ENCODE measurements at places on chromosomes 1 and 21. TPM values are rescaled to one million over a fixed set of nuclear protein-coding genes. Genes with fewer than 3 reads are reported as not detected.
A peak's percentile ranks its signal among the peaks of the same experiment; 100 is the strongest.

DNA sequence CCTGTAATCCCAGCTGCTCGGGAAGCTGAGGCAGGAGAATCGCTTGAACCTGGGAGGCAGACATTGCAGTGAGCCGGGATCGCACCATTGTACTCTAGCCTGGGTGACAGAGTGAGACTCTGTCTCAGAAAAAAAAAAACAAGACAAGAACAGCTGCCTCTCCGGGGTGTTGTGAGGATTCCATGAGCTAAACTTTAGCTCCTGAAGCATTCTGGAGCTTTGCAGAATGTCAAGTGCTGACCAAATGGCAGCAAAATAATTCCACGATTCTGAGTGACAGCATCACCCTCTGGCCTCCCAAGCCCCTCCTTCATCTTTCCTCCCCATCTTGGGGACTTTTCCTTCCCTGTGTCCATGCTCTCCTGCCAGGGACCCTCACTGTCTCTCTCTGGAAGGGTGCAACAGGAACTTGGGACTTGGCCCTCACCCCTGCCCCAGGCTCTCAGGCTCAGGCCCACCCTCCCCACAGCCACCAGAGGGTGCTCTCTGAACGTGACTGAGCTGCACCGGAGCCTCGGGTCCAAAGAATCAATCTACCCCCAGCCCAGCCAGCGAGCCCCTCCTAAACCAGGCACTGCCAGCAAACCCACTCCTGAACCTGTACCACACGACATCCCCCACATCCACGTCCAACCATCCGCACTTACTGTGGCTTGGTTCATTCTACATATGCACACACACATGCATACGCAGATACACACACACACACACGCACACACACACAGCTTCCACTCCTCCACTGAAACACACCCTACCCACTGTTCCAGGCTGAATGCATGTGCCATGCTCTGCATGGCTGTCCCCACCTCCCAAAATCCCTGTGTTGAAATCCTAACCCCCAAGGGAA lies 45.7 kb downstream of the ACOT7 start:
- DNase-seq: peak; percentile 50

DNA sequence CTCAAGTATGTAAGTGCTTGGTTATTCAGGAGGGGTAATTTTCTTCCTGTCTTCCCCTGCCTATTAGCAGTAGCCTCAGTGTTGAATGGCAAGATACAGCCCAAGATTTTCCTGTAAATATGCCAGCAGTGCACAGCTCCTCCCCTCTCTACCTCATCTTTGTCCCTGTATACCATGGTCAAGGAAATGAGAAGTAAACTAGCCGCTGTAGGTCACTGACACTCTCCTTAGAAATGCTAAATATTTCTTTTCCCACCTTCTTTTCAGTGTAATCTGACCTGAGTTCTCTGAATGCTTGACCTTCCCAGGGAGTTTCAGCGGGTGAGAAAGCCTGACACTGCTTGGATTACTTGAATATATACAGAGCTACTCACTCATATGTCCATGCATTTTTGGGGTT lies 84.1 kb upstream of the ZNF326 start:
- peak; percentile 11 for DNase-seq

GRCh38 chr21:41112740-41113692 lies 54.9 kb upstream of the BACE2 start:
- peak; percentile 73 for DNase-seq

GRCh38 chr1:46815133-46815532 lies 16.3 kb downstream of the CYP4B1 start:
- DNase-seq: no peak

FCRL2 gene
- 0.10 TPM for total RNA-seq

DNA sequence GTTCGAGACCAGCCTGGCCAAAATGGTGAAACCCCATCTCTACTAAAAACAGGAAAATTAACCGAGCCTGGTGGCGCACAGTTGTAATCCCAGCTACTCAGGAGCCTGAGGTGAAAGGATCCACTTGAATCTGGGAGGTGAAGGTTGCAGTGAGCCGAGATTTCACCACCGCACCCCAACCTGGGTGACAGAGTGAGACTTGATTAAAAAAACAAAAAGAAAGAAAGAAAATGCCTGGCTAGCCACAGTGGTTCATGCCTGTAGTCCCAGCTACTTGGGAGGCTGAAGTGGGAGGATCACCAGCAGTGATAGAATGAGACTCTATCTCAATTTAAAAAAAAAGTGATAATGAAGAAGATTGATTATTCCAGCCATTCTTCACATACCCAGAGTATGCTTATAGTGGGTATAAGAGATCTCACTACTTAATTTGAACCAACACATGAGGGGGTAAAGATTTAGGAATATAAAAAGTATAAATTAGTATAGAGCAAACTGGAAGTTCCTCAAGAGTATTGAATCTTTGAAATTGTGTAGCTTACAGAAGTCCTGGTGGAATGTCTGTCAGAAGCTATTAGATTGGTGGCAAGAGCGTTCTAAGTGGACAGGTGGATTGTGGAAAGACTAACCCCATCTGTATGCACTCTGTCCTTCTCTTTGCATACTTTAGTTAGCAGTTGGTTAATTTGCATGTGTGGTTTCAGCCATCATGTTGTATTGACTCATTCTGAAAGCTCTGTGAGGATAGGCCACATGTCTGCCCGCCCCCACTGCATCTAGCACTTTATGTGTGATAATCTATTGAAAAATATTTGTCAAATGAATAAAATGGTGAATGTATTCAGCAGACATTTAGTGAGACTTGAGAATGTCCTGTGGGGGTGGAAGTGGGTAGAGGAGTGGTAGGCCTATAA lies 25.0 kb downstream of the RLF start:
- no peak for DNase-seq

- DNase-seq: no peak
Measured at GRCh38 chr1:224804220-224804619, 125.3 kb upstream of the DNAH14 start.

DNA sequence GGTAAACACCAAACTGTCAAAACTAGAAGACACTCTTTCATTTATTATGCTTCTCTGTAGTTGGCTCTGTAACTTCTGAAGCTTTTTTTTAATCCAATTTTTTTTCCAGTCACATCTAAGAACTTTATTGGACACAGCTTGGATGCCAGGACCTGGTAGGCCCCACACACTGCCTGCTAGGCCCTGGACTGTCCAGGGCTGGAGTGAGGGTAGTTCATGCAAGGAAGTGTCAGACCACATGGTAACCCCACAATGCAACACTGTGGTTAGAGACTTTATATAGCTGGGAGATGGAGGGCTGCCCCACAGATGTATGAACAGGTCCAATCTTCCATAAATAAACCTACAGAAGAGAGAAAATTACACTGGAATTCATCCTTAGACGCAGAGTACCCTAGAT lies 7.1 kb downstream of the SLC2A1 start:
- DNase-seq: no peak

GRCh38 chr1:23368562-23369334 lies 888 bp downstream of the ZNF436 start:
- DNase-seq: peak; percentile 97

- DNase-seq: no peak
Measured at GRCh38 chr1:207871117-207871649, 39.7 kb downstream of the CD34 start.

ARHGEF19 gene
- total RNA-seq: 27.6 TPM

DNA sequence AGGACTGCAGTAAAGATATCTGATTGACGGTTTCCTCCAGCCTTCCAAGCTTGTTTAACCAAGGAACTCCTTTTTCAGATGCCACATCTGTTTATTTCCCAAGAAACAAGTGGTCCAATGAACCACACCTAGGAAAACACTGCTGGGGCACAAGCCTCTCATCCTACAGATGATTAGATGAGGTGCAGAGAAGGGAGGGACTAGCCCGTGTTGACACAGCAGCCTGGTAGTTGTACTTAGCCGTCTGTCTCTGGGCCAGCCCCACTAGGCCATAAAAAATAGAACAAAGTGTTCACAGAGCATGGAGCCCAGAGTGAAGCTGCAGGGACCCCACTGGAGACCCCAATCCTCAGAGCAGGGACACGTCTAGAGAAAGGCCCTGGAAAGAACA lies 32.1 kb downstream of the LRP8 start:
- no peak for DNase-seq

GRCh38 chr1:27148591-27148990 lies 6.3 kb downstream of the SLC9A1 start:
- no peak for DNase-seq

CCDC30 gene
- 5.1 TPM for total RNA-seq

- no peak for DNase-seq
Measured at GRCh38 chr21:35259457-35259856, 210.4 kb upstream of the RUNX1 start.

GRCh38 chr21:40668555-40669275 lies 178.2 kb downstream of the DSCAM start:
- DNase-seq: no peak

HSD11B1 gene
- total RNA-seq: 1.1 TPM

SLC1A7 gene
- not detected for total RNA-seq

TSTD1 gene
- total RNA-seq: 53.9 TPM

GRCh38 chr1:172719694-172720138 lies 60.8 kb downstream of the FASLG start:
- peak; percentile 43 for DNase-seq

SLC30A10 gene
- total RNA-seq: 2.2 TPM

DNA sequence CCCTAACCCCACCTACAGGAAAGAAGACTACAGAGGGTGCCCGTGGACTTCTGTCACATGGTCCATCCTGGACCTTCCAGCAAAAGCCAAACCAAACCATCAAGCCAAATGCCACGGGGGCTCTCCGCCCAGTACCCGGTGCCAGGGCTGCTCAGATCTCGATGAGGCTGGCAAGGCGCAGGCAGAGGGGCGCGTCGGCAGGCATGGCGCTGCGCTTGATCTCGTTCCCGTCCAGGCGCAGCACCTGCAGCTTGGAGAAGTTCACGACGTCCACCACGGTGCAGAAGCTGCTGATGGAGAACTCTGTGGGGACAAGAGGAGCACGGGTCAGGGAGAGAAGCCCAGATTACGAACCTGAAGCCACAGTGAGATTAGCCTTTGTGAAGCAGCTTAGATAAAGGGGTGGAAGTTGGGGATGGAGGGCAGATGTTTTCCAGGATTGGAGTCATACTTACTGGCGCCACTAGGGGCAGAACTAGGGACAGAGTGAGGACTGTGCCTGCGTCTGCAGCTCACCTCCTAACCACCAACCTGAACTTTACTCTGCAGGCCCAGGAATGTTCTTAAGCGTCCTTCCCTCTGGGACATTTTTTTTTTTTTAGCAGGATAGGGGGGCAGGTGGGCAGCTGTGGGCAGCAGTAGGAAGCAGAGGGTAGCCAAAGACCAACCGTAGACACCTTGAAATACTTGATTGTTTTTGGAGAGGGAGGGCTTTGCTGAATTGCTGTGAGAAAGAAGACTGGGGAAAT lies 8.6 kb downstream of the FMOD start:
- DNase-seq: peak; percentile 69

- peak; percentile 94 for DNase-seq
Measured at GRCh38 chr1:8373581-8374241, 55.8 kb downstream of the SLC45A1 start.

CFHR5 gene
- total RNA-seq: not detected

DNA sequence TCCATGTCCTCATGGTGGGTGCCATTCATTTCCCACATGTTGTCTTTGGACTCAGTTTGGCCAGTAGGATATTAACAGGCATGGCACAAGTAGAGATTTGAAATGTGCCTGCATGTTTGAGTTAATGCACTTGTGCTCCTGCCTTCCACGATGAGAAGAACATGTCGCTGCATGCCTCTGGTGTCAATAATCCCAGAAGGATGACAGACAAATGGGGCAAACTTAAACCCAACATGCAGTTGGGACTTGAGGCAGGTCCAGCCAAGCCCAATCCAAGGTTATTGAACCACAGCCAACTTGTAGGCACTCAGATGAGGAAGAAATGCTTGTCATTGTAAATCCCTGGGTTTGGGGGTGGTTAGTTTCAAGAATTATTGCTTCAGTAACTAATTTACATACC lies 174.6 kb downstream of the TRIM33 start:
- DNase-seq: no peak

DNA sequence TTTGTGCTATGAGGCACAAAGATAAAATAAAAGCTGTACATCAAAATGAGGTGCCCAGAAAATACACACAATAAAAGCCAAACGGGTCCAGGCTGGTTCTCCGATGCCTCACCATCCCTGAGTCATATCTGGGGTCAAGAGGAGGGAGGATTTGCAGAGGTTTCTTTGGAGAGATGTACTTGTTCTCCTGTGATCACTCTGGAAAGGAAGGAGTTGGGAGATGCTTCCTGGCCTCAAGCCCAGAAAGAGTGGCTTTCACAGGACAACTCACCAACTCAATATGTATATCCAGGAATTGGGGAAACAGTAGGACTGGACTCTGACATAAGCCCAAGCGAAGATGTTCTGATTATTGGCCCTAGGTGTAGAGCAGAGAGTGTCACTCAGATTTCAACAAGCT lies 51.9 kb downstream of the DIPK1A start:
- DNase-seq: no peak

- DNase-seq: peak; percentile 57
Measured at GRCh38 chr1:204154568-204155255, 2.9 kb upstream of the ETNK2 start.

KRTAP10-8 gene
- total RNA-seq: not detected

GUCA2B gene
- total RNA-seq: not detected

DNA sequence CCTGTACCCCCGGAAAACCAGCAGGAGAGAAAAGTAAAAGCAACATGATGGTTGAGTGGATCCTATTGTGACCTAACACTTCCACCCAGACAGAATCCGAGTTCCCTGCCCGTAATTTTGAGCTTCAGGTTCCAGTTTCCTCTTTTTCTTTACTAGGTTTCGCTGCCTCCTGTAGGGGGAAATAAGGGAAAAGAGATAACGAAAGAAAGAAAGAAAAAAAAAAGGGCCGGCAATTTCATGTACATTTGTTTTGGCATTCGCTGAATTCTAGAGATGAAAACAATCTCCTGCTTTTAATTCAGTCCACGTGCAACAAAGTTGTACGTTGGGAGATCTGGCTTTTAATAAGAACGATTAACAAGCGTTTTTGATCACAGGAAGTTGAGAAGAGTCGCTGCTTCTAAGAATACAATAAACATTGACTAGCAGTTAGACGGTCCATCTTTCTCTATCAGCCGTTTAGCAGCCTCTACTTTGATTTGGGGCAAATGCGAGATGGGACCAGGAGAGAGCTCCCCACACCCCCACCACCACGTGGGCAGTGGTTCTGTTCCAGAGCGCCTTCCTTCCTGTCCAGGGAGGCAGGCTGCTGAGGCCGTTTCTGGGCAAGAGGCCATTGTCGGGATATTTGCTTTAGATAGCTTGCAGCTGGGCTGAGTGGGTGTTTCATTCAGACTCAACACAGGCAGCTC lies 155.9 kb upstream of the RUNX1 start:
- peak; percentile 91 for DNase-seq

GRCh38 chr21:31360717-31361116 lies 16.7 kb upstream of the TIAM1 start:
- no peak for DNase-seq

DNA sequence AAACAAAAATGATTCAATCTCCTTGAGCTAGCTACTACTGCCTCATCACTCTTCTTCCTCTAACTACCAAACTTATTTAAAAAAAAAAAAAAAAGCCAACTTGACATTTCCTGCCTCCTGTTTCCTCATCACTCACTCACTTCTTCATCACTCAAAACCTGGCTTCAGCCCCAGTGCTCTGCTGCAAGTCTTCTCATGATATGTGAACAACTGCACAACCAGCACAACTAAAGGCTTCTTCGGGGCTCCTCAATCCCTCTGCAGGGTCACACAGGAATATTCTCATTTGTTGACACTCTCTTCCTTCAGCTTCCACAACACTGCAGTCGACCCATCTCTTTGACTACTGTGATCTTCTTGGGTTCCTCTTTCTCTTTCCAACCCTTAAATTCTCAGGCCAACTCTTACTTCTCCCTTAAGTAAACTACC lies 7.6 kb downstream of the MTF1 start:
- no peak for DNase-seq
